Left cardiac atrium (tissue), 4 donors: ENCODE measurements at places on chromosomes 16 and 17.

DNA sequence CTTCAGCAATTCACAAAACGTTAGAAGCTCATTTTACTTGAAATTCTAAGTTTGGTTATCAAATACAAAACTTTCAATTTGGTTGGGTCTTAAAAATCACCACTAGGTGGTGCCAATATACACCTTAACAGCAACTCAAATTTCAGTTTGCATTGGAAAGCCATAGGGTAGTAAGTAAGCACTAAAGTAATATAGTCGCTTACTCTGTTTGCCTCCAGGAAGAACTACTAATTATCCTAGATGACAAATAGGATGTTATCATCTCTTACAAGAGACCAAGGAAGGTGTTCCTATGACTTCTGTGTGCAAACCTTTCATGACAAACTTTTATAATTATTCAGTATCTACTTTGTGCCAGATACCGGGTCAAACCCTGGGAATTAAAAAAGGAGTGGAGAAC, 93.3 kb downstream of the MYO1D start:
- DNase-seq: no peak

GRCh38 chr17:49861150-49861884, 13.4 kb upstream of the TAC4 start:
- peak; percentile 54 for DNase-seq

DNA sequence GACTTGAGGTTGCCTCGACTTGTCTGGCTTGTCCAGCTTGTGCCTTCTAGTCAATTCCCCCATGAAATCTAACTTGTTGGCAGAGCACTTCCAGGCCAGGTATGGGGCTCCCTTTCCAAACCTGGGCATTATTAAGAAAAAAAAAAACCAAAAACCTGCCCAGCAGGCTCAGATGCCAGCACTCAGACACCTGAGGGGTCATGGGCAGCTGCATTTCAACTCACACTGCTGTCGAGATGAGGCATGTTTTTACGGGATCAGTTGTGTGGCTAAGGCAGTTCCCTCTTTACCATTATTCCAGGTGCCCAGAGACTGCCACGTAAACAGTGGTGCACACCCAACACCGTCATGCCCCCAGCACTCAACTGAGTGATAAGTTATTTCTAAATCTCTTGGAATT, 17.8 kb downstream of the TMEM11 start:
- DNase-seq: no peak

DNA sequence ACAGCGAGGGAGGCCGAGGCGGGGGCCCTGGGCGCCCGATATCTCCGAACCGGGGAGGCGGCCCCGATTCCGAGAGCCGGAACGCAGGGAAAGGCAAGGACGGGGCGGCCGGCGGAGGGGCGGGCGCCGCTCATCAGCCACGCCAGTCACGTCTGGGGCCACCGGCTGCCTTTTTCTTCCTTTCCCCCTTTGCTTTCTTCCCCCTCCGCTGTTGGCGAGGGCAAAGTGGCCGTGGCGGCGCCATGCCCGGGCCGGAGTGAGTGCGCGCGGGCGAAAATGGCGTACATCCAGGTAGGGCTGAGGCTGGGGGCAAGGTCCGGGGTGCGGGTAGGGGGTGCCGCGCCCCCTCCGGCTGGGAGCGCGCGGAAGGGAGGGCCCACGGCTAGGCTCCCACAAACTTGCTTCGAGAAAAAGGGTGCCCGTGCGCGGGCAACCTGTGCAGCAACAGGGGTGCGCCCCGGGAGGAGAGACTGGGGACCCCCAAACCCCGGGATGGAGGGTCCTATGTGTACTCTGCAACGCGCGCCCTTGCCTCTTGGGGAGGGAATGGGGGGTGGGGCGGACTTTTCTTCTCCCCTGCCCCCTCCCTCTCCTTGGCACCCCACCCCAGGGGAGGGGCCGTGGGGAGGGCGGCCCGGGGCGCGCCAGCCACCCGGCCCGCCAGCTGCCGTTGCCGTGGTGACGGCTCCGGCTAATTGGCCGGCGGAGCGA, 486 bp downstream of the SYT17 start:
- peak; percentile 40 for DNase-seq

DNA sequence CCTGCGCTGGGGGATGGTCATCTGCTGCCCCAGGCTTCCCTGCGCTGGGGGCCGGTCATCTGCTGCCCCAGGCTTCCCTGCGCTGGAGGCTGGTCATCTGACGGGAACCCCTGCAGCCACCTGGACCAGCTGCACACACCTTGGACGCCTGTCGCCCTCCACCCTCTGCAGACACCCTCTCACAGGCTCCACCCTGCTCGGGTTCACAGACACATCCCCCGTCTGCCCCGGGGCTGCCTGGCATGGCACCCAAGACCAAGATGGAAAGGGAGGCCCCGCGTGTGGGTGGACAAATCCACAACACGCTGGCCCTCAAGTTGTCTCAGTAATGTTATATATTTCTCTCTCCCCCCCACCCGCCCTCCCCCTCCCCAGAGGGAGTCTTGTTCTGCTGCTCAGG, 89.6 kb downstream of the ANKRD11 start:
- DNase-seq: no peak

GRCh38 chr17:8985054-8985701, 19.7 kb upstream of the PIK3R5 start:
- no peak for DNase-seq

DNA sequence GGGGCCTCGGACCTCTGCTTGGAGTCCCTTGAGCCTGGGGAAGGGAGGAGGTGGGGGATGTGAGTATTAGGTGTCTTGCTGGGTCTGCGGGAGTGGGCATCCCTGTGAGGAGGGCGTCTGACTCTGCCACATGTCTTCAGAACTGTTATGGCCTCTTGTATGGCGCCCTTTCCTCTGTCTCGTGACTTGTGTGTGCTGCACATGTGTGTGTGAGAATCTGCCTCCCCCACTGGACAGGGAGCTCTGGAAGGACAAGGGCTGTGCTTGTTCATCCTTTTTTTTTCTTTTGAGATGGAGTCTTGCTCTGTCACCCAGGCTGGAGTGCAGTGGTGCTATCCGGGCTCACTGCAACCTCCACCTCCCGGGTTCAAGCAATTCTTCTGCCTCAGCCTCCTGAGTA, 33.4 kb downstream of the ARHGAP23 start:
- DNase-seq: no peak

GRCh38 chr17:59513934-59514841, 51.2 kb upstream of the DHX40 start:
- peak; percentile 87 for DNase-seq

- DNase-seq: no peak
These were observed 455.2 kb upstream of the DYNLRB2 start for GRCh38 chr16:80085606-80086005.

GRCh38 chr17:55776271-55776670, 25.4 kb downstream of the PCTP start:
- DNase-seq: no peak

- DNase-seq: no peak
These were observed 38.2 kb downstream of the RTN4RL1 start for GRCh38 chr17:1986783-1987451.

- DNase-seq: no peak
These were observed 3.3 kb downstream of the RPL13 start for GRCh38 chr16:89563639-89564392.

DNA sequence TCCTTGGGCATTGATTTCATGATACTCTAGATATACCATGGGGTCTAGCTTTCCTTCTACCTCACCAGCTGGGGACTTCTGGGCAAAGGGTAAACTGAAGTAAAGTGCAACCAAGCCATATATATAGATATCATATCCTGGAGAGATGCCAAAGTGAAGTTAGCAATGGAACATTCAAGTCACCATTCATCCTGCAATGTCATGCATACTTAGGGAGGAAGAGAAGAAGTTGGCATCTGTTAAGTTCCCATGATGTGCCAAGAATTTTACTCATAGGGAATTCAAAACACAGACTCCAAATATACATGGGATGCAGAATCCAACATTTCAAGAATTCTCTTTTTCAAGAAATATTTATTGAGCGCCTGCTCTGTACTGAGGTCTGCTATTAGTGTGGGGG, 399.8 kb downstream of the HS3ST4 start:
- no peak for DNase-seq

GRCh38 chr17:50681263-50682200, 26.2 kb downstream of the ANKRD40 start:
- DNase-seq: peak; percentile 58

- DNase-seq: no peak
These were observed 18.7 kb upstream of the FOXF1 start for GRCh38 chr16:86491640-86492023.

GRCh38 chr16:87185308-87185707, 131.9 kb downstream of the C16orf95 start:
- no peak for DNase-seq

DNA sequence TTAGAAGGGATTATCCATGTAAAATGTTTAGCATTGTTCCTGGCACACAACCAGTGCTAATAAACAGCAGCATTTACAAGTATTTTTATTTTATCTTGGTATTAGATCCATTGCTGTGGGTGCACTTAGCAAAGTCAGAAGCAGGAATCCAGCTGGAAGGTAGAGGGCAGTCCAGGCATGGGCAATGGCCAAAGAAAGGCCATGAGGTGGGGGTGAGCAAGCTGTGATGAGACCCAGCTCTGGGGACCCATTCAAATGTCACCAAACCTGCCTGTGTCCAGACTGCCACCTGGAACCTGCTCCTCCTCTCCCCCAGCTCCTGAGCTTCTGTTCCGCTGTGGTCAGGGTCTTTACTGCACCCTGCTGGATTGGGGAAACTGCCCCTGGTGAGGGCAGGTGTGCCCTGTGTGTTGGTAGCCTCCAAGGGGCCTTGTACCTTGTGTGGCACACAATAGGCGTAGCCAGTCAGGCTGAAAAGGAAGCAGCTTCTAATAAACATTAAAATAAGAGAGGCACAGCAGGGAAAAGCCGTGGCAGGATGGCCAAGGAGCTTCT, 118.0 kb upstream of the CRHR1 start:
- no peak for DNase-seq

DNA sequence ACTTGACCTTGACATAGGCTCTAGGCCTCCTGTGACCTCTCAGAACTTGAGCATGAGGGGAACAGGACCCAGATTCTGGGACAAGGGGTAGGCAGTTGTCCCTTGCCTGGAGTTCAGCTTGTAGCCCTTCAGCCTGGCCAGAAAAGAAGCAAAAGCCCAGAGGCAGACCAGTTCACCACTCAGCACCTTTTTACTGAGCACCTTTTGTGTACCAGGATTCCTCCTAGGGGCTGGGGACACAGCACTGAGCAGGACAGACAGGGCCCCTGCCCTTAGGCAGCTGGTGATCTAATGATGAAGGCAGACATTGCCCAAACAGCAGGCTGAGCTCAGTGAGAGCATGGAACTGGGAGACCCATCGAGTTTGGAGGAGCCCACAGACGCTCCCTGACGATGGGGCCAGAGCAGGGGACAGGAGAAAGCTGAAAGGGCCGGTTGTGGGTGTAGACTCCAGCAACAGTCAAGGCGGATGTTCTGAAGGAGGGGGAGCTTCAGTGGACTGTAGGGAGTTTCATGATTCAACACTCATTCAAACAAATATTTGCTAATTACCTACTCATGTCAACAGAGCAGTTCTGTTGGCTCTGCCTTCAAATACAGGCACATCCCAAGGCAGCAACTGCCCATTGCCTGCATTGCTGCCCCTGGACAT, 32.0 kb downstream of the SBK1 start:
- no peak for DNase-seq
